ENCODE measurements at places on chromosomes 1 and 21.

- no peak for DNase-seq
Observed at GRCh38 chr1:18109756-18110597, 2.4 kb downstream of the IGSF21 start.

- no peak for DNase-seq
Observed at GRCh38 chr1:244341455-244342450, 110.0 kb downstream of the ADSS2 start.

GRCh38 chr1:48229317-48229716 lies 6.8 kb downstream of the SLC5A9 start:
- no peak for DNase-seq

DNA sequence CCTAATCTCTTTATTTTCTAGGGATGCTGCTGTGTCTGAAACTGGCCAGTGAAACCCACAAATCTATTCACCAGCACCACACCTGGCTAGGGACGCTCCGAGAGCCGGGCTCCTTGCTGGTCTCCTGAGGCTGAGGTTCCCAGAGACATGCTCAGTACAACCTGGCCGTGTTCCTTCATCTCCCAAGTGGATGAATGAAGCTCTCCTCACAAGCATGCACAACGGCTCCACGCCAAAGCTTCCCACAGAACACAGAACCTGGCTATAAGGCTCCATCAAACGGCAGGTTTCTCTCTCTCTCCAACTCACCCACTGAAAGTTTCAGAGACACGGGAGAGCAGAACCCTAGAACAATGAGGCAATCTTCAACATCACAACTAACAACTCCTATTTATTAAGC lies 82.3 kb downstream of the TIAM1 start:
- no peak for DNase-seq

- no peak for DNase-seq
Observed at GRCh38 chr1:181324797-181325616, 158.3 kb upstream of the CACNA1E start.

DNA sequence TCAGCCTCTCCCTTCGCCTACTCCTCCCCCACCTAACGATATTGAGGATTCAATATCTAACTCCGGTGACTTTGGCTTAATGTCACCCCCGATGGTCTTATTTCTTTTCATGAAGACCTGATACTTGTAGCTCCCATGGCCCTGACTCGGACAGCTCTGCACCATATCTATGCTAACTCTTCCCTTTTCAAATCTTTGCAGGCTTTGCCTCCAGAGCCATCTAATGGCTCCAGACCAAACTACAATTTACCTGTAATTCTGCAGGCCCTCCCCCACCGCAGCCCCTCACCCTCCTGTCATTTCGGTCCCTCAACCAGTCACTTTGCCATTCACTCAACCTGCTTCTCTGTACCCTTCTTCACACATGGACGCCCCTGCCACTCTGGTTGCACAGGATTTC lies 7.9 kb upstream of the GSTM5 start:
- DNase-seq = no peak

DNA sequence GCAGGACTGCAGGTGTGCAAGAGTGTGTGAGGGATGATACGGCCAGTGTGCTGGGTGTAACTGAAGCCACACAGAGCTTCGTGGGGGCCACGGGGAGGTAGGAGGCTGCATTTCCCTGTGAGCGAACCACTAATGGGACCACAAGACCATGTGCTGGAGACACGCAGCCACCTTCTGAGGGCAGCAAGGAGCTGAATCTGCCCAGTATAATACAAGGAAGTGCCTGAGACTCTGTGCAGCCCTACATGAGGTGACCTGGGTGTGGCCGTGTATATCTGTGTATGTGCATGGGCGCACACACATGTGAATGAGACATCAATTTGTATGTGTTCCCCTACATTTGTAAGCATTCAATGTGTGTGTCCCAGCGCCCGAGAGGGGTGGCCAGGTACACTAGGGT lies 50.8 kb downstream of the CHD5 start:
- DNase-seq = no peak

DNA sequence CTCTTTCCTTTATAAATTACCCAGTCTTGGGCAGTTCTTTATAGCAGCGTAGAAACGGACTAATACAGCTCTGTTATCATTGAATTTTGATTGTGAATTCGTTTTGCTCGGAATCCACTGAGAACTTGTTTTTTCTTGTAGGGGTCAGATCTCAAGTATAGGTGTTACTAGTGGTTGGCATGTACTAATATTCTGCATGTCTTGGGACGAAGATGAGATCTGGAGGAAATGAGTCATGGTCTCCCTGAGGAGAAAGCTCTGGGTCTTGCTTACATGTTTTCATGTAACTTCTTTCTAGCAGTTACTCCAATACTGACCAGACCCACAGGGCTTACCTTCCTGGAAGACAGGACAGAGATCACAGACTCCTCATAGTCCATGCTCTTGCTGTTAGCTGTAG lies 30.3 kb downstream of the ZSCAN20 start:
- no peak for DNase-seq

GRCh38 chr1:202016811-202017748 lies 6.7 kb downstream of the ELF3 start:
- no peak for DNase-seq

- no peak for DNase-seq
Observed at GRCh38 chr1:11874258-11874562, 15.5 kb upstream of the NPPB start.

GRCh38 chr1:209815931-209816341 lies 10.0 kb upstream of the IRF6 start:
- DNase-seq = no peak

GRCh38 chr21:33433425-33434114 lies 30.4 kb downstream of the IFNGR2 start:
- no peak for DNase-seq

- DNase-seq = no peak
Observed at GRCh38 chr21:15004721-15005370, 60.0 kb downstream of the NRIP1 start.

DNA sequence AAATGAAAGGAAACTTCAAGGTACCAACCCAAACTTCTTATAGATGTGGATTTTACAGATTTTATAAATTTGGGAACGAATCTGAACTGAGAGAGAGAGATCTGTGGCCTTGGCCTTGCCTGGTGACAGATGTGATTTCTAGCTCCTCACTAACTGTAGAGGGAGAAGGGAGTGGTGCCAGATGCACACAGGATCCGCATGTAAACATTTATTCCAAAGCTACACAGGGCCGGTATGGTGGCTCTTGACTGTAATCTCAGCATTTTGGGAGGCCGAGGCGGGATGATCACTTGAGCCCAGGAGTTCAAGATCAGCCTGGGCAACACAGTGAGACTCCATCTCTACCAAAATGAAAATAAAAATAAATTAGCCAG lies 77.1 kb downstream of the PGBD5 start:
- no peak for DNase-seq

- DNase-seq = no peak
Observed at GRCh38 chr1:42422737-42423136, 33.1 kb downstream of the ZMYND12 start.

GRCh38 chr1:109801791-109802135 lies 38.0 kb upstream of the EPS8L3 start:
- no peak for DNase-seq

- no peak for DNase-seq
Observed at GRCh38 chr1:79849388-79849787, 842.9 kb upstream of the ADGRL4 start.

- DNase-seq = no peak
Observed at GRCh38 chr1:25524568-25525360, 18.6 kb upstream of the LDLRAP1 start.

GRCh38 chr21:41360072-41360821 lies 1.6 kb upstream of the MX2 start:
- no peak for DNase-seq

DNA sequence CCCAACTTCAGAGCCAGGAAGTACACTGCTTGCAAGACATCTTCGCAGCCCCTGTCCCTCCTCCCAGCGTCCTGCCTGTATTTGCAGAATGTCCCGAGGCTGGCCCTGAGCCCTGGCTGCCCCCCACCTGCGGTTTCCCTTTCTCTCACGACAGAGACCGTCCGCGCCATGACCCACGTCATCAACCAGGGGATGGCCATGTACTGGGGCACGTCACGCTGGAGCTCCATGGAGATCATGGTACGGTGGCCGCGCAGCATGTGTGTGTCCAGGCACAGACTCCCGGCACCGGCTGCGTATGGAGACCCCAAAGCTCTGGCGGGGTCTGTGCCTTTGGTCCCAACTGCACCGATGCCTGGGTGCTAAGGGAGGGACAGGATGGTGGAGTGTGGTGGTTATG lies 48.6 kb downstream of the KCNAB2 start:
- no peak for DNase-seq

DNA sequence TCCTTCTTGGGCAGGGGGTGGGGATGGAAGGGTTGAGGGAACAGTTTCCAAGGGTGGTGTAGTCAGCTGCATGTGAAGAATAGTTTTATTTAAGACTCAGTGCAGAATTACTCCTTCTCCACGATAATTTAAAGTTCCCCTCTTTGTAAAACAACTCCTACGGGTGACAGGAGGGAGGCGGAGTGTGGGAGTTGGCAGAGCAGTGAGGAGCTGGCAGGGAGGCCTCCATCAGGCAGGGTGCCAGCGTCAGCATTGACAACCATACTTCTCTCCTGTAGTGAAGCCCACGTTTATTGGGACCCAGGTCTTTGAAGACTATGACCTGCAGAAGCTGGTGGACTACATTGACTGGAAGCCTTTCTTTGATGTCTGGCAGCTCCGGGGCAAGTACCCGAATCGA lies 93.8 kb downstream of the MTR start:
- DNase-seq = no peak

- no peak for DNase-seq
Observed at GRCh38 chr1:56573311-56573710, 6.1 kb downstream of the PLPP3 start.

DNA sequence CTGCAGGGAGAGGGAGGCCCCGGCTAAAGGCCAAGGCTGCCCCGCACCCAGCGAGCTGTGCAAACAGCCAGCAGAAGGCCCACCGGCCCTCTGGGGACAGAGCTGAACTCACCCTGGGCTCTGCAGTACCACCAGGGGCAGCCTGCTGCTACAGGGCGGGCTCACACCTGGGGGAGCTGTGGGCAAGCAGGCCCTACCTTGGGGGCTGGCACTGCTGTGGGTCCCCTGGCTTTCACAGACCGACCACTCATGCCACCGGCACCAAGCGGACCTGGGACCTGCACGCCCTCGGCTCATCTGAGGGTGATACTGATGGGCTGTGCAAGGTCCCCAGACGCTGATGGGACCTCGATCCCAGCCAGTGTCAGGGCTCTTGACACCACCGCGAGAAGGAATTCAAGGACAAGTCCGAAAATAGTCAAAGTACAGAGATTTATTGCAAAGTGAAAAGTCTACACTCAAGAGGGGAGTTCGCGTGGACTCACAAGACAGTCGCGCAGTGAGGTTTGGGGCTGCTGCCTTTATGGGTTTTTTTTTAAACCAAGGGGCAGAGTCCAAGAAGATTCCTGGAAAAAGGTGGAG lies 61.0 kb upstream of the ADARB1 start:
- DNase-seq = no peak

GRCh38 chr1:244065063-244065793 lies 14.1 kb downstream of the ZBTB18 start:
- DNase-seq = no peak

- DNase-seq = no peak
Observed at GRCh38 chr1:184753117-184753516, 1.5 kb downstream of the EDEM3 start.

GRCh38 chr1:89725631-89726030 lies 92.7 kb downstream of the LRRC8C start:
- no peak for DNase-seq

DNA sequence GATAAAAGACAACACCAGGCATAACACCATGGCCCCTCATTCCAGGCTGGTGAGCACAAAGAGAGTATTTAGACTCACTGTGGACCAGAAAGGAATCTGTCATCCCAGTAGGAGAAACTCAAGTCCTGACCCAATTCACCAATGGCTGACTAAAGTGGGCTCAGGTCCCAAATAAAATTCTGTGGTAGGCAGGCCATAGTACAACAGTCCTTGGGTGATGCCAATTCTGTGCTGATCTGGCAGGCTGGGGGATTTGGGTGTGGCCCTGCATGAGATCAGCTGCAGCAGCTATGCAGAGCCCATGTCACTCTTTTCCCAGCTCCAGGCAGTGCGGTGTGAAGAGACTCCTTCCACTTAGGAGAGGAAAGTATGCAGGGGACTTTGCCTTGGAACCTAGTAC lies 245.1 kb downstream of the LBR start:
- no peak for DNase-seq

DNA sequence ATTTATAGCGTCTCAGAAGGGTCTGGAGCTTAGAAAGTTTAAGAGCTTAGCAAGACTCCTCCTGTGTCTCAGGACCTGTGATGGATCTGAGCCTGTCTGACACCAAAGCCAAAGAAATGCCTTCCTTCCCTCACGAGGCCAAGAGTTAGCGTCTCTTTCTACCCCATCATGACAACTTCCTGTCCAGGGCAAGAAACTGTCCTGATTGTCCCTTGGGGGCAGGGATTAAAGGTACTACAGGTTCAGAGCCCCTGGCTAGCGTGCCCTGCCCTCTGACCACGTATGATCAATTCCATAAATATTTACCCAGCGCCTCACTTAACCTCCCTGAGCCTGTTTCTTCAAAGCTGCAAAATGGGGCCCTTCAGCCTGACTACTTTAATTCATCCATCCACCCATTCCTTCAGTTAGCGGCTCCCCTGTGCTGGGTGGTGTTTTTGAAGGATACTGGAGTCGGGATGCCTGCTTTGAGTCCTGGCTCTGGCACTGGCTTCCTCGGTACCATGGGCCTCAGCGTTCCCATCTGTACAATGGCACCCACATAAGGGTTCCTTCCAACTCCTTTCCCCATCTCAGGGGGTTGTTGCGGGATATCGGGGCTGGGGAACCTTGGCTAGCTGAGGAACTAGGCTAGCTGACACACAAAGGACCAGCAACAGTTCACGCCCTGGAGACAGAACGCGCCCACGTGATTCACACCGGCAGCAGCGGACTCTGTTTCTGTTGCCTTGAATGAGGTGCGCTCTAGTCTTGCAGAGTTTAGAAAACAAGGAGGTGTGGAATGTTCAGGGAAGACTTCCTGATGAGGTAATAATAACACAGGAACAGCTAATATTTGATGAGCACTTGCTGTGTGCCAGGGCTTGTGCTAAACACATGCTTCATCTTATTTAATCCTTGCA lies 23.0 kb upstream of the EPHA2 start:
- DNase-seq = no peak

DNA sequence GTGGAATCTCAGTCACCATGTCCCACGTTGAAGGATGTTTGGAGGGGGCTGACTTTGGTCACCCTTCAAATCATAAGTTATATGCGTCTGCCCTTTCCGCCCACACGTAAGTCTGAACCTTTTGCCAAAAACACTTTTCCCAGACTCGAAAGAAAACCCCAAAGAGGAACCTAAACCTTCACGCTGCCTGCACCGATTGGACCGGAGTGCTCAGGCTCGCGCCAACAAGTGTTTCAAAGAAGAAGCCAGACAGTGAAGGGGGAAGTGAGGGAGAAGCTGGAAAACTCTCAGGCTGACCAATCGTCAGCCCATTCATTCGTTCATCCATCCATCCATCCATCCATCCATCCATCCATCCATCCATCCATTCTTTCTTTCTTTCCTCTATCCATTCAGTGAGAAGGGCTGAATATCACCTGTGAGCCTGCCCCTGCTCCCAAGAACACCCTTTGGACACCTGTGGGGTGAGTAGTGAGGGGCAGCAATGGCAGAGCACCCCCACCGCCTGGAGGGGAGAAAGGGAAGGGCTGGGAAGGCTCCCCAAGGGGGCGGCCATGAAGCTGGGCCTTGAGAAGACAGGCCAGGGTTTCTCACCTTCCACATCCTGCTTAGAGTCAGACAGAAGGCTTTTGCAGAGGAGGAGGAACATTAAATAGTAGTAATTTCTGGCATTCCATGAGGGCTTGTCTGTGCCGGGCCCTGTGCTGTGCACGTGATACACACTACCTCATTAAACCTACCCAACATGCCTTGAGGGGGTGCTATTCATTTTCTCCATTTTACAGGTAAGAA lies 27.1 kb upstream of the RUNX3 start:
- DNase-seq = no peak

GRCh38 chr1:175353066-175353465 lies 160.5 kb upstream of the KIAA0040 start:
- no peak for DNase-seq
